Forelimb muscle (tissue), 1 donor: ENCODE measurements at places on chromosomes 1 and 21.

- DNase-seq = no peak
These were observed 107.7 kb downstream of the ADSS2 start for GRCh38 chr1:244344001-244344400.

- DNase-seq = no peak
These were observed 15.6 kb downstream of the RUNX3 start for GRCh38 chr1:24914226-24915069.

DNA sequence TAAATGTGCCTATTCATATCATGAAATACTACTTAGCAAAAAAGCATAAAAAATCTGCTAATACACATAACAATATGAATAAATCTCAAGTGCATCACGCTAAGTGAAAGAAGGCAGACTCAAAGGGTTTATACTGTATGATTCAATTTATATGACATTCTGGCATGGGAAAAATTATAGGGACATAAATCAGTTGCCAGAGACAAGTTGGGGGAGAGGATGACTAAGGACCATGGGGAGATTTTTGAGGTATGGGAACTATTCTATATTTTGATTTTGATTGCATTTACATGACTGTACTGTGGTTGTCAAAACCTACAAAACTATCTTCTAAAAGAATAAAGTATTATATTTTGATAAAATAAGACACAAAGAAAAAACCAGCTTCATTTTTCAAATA, 650.3 kb upstream of the NR5A2 start:
- no peak for DNase-seq

- DNase-seq = no peak
These were observed 58.0 kb downstream of the RAP1GAP start for GRCh38 chr1:21610989-21611785.

GRCh38 chr1:172163498-172164215, 256.8 kb upstream of the C1orf105 start:
- no peak for DNase-seq

- no peak for DNase-seq
These were observed 28.7 kb upstream of the CRNN start for GRCh38 chr1:152442765-152443164.
